ENCODE measurements at places on chromosomes 7 and 10.

DNA sequence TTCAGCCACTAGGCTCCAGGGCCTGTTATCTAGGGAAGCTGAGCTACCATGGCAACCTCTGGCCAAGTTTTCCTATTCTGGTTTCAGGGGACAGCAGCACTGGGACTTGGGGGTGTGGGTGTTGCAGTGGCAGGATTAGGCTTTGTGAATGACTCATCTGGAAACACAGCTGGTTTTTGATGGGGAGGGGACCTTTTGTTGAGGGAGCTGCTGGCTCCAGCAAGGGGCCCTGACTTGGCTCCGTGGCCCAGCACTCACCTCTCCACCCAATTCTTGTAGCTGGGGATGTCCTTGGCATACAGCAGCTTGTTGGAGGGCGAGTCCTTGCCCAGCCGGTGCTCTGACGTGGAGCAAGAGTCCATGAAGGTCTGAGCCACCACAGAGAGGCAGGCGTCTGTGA, 435.9 kb downstream of the PLXNA4 start:
- DNase-seq, result no peak

GRCh38 chr7:123719197-123719721, 29.5 kb downstream of the WASL start:
- DNase-seq, result no peak

GRCh38 chr7:17732083-17732482, 208.2 kb downstream of the SNX13 start:
- no peak for DNase-seq

DNA sequence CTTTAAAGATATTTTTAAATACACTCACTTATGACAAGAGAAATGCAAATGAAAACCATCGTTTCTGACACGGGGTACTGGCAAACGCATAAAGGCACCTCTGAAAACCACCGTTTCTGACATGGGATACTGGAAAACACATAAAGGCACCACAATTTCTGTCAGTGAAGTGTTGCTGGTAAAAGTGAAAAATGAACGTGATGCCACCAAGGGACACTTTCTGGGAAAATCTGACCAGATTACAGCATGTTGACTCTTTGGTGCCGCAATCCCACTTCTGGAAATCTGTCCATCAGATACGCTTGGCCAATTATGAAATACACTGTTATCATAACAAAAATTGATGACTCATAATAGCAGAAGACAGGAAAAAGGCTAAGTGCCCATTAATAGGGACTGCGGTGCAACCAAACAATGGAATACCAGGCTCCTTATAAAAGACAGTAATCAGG, 131.7 kb downstream of the ZMYND11 start:
- DNase-seq, result no peak
